ENCODE measurements at places on chromosomes 1 and 21.

GRCh38 chr1:27543284-27543683 lies 53.3 kb upstream of the WASF2 start:
- no peak for DNase-seq

- no peak for DNase-seq
These were observed 58.6 kb upstream of the USP25 start for GRCh38 chr21:15671188-15671587.

DNA sequence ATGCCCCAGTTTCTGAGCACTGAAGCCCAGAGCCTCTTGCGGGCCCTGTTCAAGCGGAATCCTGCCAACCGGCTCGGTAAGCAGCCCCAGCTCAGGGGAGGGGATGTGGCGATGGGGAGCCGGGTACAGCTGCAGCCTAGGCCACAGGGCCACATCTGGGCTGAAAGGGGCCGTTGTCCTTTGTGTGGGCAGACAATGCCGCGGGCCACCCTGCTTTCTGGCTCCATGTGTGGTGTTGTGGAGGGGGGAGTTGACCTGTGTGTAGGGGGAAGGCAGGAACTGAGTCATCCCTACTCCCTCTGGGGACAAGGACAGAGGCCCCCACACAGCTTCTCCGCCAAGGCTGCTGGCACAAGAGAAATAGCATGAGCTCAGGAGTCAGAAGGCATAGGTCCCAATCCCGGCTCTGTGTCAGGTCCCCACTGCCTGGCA lies 26.0 kb downstream of the RPS6KA1 start:
- peak; percentile 29 for DNase-seq

DNA sequence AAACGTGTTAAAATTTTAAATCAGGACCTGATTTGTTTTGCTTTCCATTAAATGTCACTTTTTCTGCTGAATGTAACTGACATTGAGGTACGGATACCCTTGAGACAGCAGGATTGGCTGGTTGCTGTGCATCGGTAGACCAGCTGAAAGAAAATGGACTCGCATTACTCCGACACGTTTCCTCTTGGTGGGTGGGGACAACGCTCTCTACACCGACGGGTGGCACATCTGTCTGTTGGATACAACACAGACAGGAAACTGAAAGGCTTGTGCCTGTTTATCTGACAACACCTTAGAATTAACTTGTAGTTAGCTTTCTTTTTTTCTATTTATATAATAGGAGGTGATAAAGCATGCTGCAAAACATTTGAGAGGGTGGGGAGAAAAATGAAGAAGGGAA lies 19.4 kb downstream of the PRPF38A start:
- DNase-seq = no peak

DNA sequence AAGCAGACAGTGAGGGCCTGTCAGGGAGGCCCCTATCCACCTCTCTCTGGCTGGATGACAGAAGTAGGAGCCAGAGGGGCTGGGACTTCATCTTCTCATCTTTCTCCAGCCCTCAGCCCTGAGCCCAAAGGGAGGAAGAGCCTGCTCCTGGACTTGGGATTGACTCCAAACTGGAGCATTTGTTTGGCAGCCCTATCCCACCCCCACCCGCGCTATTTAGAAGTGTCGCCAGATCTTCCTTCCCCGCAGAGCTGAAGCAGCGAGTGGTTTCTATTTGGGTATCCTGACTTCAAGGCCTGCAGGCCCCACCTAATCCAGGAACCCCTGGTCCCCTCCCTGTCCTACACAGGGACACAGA lies 9.6 kb downstream of the NES start:
- DNase-seq = peak; percentile 26

GRCh38 chr1:208595745-208596144 lies 351.6 kb upstream of the PLXNA2 start:
- peak; percentile 24 for DNase-seq

- DNase-seq = no peak
These were observed 241.9 kb downstream of the DNM3 start for GRCh38 chr1:172083191-172083590.

GRCh38 chr1:201183753-201184152 lies 6.9 kb upstream of the IGFN1 start:
- no peak for DNase-seq

DNA sequence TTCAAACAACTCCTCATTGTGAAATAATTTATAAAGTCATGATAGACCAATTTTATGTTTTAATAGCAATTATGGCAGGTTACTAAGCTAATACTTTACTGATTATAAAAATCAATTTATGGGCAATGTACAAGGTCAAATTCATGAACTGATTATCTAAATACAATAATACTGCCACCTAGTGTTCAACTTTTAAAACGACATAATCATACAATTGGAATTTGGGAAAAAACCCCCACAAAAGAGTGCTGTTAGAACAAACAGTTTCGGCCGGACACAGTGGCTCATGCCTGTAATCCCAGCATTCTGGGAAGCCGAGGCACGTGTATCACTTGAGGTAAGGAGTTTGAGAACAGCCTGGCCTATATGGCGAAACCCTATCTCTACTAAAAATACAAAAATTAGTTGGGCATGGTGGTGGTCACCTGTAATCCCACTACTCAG lies 14.0 kb downstream of the GTF2B start:
- peak; percentile 41 for DNase-seq

DNA sequence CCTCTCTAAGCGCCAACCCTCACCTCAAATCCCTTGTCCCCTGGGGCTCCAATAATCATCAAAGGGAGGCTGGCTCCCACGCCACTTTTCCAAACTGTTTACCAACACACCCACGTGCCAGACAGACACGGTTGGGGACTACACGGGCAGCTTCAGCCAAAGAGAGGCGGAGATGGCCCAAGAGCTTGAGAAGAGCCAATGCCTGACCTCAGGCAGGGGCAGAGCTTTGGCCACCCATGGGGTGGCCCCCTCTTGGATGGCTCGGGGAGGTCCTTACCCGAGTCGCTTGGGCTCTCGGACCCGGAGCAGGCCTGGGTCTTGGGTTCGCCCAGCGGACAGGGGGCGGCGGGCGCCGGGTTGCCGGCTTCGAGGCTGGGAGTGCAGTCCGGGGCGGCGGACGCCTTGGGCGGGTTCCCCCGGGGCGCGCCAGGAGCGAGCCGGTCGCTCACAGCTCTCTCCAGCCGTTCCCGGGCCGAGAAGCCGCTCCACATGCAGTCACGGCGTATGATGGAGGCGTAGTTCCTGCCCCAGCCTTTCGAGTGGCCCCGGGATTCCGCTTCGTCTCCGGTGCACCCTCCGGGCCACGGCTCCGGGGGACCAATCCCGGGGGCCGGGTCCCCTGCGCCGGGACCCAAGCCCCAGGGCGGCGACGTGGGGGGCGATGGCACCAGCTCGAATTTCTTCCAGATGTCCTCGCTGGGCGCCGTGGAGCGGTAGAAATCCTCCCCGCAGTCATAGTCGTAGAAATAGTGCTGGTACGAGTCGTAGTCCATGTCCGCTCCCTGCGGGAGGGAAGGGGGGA lies 854 bp downstream of the MYCL start:
- peak; percentile 62 for DNase-seq

GRCh38 chr1:230824919-230825721 lies 43.2 kb downstream of the C1orf198 start:
- peak; percentile 60 for DNase-seq

DNA sequence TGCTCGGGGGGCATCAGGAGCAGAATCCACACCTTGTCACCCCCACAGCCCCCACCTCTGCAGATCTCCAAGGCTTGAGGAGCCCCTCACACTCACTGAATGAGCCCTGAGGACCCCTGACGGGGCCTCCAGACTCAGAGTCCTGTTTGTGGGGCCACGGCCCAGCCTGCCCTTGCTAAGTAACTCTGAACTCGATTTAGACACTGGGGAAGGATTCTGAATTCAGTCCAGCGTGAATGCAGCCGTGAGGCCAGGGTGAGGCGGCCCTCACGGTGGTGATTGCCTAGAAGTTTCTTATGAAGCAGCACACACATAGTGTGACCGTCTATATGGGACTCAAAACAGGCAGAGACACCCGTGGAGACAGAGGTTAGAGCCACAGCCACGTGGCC lies 58.9 kb upstream of the ADARB1 start:
- no peak for DNase-seq

DNA sequence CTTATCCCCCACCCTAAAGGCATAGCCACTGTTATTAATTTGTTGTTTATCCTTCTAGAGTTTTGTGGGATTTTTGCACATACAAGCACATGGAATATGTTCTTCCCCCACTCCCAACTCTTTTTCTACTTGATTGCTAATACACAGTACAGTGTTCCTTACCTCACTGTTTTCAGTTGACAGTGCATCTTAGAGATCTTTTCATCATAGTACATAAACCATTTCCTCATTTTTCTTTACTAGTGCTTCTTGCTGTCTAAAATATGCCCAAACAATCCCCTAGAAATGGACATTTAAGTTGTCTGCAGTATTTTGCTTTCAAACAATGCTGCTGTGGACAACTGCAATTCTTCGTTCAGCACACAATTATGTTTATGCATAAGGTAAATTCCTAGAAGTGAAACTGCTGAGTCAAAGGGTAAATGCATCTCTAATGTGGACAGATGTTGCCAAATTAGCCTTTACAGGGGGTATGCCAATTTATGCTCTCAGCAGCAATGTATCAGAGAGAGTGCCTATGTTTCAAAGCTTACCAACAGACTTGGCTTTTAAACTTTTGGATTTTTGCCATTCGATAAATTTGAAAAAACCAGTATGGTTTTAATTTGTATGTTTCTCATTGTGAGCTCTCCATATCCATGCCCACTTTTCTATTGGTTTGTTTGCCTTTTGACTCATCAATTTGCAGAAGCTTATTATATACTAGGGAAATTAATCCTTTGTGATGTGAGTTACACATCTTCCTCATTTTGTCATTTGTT lies 132.6 kb downstream of the MRPS6 start:
- DNase-seq = no peak

DNA sequence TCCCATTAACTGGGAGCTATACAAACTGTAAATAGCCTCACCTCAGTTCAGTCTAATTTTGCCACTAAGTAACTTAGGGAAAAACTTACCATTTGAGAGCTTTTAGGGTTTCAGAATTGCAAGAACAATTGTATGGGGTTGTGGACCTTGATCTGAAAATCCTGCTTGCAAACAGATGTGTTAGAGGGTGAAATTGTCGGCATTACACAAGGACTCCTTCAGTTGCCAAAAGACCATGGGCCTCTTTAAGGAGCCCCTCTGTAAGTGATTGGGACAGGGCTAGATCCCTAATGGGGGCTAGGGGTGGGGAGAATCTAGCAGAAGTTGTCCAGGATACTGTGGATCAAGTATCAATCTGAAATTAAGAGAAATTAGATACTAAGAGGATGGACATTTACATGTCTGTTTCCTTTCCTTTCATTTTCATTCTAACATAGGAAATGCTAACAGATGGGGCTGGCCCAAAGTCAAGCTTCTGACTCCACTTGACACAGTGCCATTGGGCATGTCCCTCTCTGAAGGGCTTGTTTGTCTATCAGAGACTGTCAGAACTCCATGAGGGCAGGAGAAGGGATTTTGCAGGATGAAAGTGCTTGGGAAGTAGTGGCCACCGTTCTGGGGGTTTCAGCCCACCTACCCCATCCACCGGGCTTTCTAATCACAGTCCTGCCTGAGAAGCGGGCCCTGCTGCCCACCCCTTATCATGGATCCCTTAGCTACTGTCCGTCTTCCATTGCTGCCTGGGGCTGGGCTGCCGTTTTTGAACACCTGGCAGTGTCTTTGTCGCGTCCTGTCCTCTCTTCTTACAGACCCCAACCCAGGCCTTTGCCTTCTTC lies 54.7 kb downstream of the STUM start:
- peak; percentile 80 for DNase-seq

DNA sequence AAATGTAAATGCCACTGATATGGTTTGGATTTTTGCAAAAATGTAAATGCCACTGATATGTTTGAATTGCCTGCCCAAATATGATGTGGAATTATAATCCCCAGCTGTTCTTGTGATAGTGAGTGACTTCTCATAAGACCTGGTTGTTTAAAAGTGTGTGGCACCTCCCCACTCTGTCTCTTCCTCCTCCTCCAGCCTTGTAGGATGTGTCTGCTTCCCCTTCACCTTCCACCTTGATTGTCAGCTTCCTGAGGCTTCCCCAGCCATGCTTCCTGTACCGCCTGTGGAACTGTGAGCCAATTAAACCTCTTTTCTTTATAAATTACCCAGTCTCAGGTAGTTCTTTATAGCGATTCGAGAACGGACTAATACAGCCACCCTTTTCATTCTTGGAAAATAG lies 1.3 kb upstream of the CCT8 start:
- DNase-seq = no peak

Data from cardiac muscle cell (in vitro differentiated cells and primary cell).